Kidney tubule cell (primary cell): ENCODE measurements at places on chromosomes 5 and 9.

DNA sequence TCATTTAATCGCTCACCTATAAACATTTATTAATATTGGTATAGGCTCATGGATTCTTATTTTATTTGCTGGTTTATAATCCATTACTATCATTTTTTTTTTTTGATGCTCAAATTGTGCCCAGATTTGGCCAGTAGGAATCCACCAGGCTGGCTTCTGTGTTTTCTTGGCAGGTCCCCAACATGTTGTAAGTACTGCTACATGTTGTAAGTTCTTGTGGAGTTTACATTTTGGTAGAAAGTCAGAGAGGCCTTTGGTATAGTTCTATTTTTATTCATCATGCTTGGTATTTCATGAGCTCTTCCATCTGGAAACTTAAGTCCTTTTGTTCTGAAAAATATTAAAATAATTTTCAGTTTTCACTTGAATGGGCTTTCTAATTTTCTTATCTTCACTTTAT is 47.1 kb downstream of the MAT2B start:
- no peak for DNase-seq

DNA sequence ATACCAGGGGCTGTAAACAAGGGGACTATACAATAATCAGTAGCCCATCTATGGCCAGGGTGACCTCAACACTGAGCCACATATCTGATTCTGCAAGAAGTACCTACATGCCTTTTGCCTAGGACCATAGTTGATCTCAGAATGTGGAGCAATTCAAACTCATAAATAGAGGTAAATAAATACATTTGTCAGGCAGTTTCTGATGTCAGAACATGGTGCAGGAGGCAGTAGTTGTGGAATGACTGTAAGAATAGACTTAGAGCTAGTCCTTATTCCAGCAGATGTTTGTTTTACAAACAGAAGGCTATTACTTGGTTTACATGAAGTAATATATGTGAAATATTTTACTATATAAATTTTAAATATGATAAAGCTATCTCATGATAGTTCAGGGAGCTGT is 330.7 kb upstream of the DAB2 start:
- DNase-seq = no peak

GRCh38 chr5:123856766-123857165 is 344.8 kb downstream of the CSNK1G3 start:
- no peak for DNase-seq

DNA sequence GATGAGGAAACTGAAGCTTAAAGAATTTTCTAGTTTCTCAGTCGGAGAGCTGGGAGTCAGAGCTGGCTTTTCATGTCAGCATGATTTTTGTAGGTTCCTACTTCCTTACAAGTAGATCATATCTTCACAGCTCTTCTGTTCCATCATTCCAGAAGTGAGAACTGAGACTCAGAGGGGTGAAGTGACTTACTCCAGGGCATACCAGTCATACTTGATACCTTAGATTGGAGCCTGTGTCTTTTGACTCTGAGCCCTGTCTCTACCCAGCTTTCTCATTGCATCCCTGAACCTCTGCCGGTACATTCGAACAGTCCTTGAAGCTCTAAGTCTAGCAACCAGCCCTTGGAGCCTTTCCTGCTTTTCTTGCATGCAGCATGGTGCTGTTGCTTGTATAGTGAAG is 53.3 kb downstream of the MCCC2 start:
- no peak for DNase-seq

- peak; percentile 72 for DNase-seq
Observed at GRCh38 chr5:116453988-116454411, 120.6 kb downstream of the SEMA6A start.

- peak; percentile 11 for DNase-seq
Observed at GRCh38 chr9:131500377-131500776, 2.3 kb upstream of the POMT1 start.

DNA sequence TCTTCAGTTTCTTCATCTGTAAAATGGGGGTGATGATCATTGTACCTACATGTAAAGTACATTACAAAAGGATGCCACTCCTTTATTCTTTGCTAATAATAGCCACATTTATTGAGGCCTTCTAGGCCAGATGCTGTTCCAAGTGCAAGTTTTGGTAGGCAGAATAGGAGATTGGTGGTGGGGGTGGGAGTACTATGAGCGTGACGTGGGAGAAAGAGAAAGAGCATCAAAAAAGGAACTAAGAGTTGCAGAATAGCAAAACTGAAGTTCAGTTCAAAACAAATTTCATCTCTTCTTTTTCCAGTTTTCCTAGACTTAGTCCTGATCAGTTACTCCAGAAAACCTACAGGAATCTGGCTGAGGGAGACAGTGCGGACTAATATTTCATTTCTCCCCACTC is 174.1 kb downstream of the SNX18 start:
- no peak for DNase-seq

- no peak for DNase-seq
Observed at GRCh38 chr9:137479892-137480685, 21.0 kb upstream of the NSMF start.

DNA sequence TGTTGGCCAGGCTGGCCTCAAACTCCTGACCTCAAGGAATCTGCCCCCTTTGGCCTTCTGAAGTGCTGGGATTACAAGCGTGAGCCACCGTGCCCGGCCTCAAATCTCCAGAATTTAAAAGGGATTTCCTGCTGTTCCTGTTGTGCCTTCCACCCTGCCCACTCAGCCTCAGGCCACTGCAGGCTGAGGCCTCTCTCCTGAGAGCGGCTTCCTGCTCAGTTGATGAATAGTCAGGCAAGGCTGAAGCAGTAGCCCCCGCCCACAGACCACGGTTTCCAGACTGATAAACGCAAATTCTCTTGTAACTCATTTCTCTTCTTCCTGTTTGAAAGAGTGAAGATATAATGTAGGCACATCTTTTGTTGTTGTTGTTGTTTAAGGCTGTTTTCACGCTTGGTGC is 127.0 kb upstream of the PLCXD3 start:
- DNase-seq = no peak

DNA sequence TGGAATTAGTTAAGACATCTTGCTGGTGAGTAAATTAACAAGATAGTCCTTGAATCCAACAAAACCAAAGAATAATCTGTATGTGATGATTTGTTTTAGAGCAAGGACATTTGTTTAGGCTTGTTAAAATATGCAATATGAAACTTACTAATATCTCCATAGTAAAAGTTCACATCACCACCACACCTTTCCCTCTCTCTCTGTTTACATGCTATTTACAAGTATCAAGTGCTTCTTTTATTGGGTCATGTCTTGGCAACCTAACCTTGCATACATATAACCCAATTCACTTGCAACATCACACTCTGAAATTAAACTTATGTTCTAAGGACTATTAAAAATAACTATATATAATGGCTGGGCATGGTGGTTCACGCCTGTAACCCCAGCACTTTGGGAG is 161.3 kb downstream of the CCDC192 start:
- no peak for DNase-seq

- no peak for DNase-seq
Observed at GRCh38 chr9:122226142-122226757, 2.5 kb downstream of the LHX6 start.

GRCh38 chr5:17221843-17222636 is 4.6 kb downstream of the BASP1 start:
- peak; percentile 13 for DNase-seq

DNA sequence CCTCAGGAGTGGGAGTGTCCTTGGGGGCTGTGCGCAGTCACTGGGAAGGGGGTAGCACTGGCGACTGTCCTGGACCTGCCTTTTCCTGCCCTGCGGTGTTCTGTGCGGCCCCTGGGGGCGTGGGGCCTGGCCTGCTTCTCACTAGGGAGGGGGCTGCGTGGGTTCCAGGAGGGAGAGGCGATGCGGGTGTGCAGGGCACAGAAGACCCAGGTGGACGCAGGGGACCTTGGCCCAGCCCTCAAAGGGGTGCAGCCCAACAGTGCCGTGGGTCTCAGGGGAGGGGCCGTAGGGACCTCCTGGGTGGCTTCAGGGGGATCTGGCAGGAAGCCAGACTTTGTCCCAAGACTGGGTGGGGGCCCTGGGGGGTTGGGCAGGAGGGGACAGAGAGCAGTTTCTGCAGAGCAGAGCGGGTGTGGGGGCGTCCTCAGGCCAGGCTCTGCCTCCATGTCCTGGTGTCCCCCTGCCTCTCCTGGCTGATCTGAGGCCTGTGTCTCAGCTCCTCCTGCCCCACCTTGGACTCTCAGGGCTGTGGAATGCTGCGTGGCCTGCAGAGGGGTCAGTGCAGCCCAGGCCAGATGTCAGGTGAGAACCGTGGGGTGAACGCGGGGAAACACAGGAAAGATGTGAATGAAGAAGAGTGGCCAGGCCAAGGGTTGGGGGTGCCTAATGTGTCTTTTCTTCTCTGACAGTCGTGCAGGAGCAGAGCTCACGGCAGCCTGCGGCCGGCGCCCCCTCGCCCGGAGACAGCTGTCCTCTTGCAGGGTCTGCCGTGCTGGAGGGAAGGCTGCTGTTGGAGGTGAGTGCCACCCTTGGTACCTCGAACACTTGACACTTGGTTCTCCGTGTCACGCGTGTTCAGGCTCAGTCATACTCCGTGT is 54.6 kb downstream of the AHRR start:
- DNase-seq = no peak

DNA sequence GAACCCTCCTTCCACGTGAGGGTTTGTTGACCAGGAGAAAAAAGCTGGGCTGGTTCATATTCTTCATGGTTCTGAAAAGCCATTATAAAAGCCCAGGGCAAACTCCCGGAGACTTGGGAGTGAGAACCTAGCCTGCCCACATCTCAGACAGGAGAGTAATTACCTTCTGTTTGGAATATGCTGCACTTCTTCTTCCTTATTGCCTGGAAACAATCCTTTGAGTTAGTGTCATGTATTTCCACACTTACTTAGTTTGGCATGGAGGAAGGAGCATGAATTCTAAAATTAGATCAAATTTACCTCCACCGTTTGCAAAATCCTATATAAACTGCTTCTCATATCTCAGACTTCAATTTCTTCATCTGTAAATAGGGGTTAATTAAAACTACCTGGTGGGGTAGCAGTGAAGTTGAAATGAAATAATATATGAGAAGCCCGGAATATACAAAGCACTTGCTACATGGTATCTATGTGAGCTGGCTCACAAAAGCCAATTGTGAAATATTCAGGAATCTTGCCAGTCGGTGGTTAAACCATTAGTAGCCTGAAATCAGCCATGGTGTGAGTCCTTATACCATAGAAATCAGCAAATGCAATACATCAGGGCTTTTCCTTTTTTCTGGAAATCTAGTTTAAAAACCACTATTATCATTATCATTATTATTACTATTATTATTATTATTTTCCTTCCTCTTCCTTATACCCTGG is 140.0 kb upstream of the RAD23B start:
- no peak for DNase-seq

GRCh38 chr5:68845131-68845530 is 248.7 kb upstream of the SLC30A5 start:
- no peak for DNase-seq

- no peak for DNase-seq
Observed at GRCh38 chr5:143671674-143672569, 140.0 kb upstream of the HMHB1 start.

DNA sequence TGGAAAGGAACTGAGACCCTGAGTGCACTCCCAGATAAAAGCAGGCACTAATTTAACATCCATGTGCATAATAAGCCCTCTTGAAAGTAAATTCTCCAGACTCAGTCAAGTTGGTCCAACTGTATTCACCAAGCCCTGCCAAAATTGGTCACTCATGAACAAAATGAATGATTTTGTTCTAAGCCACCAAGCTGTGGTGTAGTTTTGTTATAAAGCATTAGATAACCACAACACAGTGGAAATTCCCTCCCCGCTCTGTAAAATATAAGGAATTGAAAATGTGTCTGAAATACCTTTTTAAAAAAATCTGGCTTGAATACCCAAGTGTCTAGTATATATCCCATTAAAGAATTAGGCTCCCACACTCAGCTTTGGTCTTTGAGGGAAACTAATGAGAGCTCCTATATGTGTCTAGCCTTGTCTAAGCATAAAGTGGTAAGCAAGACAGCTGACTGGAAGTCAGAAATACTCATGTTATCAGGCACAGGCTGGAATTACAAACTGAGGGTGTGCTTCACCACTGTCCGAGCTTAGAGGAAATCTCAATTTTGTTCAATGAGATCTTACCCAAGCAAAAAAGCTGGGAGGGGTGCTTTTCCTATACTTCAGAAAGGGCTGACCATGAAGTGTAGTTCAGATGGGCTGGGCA is 33.2 kb downstream of the IDNK start:
- DNase-seq = no peak

DNA sequence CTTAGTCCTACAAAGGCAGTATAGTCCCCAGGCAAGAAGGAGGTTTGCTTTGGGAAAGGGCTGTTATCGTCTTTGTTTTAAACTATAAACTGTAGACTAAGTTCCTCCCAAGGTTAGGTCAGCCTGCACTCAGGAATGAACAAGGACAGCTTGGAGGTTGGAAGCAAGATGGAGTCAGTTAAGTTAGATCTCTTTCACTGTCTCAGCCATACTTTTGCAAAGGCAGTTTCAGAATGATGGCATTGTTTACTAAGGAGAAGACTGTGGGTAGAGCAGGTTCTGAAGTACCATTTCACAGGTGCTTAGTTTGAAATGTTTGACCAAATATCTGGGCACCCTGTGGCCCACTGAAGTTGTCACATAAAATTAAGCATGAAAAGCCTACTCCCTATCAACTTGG is 19.4 kb downstream of the SNX24 start:
- no peak for DNase-seq

DNA sequence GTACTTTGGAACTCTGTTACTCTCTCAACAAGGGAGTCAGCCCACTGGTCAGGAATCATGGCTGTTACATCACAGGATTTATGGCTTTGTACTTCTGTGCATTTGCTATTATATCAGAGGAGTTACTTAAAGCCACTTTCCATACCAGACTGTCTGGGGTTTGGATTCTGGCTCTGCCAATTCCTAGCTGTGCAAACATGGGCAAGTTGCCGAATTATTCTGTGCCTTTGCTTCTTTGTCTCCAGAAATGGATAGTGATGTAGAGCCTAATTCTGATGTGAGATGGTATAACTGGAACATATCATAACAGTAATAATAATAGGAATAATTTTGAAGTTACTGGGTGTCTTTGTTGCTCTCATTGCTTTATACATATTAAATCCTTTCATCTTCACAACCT is 1047.3 kb upstream of the SEMA6A start:
- DNase-seq = no peak

- peak; percentile 31 for DNase-seq
Observed at GRCh38 chr5:154520861-154521453, 42.9 kb upstream of the HAND1 start.

- no peak for DNase-seq
Observed at GRCh38 chr5:85263125-85263524, 878.4 kb upstream of the EDIL3 start.

- no peak for DNase-seq
Observed at GRCh38 chr9:137070906-137071275, 534 bp upstream of the SAPCD2 start.

GRCh38 chr5:52712354-52712753 is 75.4 kb upstream of the ITGA1 start:
- no peak for DNase-seq

DNA sequence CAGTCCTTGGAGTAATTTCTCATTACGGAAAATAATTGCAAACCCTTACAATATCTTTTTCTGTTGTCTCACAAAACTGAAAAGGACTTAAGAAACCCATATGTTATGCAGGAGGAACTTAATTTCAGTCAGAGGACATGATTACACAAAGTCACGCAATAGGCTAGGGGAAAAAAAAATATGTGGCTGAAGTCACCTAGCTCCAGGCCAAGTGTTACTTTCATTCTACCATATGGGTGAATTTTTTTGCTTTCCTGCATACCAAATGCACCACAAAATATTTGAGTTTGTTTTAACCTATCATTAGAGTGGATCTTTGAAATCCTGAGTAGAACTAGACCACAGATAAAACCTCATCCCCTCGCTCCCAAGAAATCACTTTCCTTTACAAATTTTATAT is 523.5 kb downstream of the CAAP1 start:
- DNase-seq = no peak

- DNase-seq = no peak
Observed at GRCh38 chr9:136521537-136521936, 24.3 kb downstream of the NOTCH1 start.

GRCh38 chr9:90724880-90725279 is 76.7 kb upstream of the SYK start:
- no peak for DNase-seq
